ENCODE measurements at places on chromosomes 3 and 15.

GRCh38 chr15:62625429-62626033, 417.0 kb upstream of the TPM1 start:
- DNase-seq: no peak

DNA sequence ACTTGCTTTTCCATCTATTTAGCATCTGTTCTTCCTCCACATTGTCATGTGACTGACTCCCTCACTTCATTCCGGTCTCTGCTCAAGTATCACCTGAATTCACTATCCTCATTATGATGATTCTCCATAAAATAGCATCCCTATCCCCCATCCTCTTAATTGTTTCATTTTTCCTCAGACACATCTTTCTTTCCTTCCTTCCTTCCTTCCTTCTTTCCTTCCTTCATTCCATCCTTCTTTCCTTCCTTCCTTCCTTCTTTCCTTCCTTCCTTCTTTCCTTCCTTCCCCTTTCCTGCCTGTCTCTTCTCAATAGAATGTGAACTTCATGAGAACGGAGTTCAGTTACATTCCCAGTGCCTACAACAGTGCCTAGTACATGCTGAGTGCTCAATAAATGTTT, 32.6 kb upstream of the MTHFS start:
- DNase-seq: no peak

GRCh38 chr3:45507820-45508317, 86.7 kb upstream of the LIMD1 start:
- DNase-seq: no peak

GRCh38 chr3:146493761-146494160, 24.4 kb upstream of the PLSCR2 start:
- no peak for DNase-seq

GRCh38 chr3:127640042-127640355, 11.0 kb downstream of the PODXL2 start:
- no peak for DNase-seq

DNA sequence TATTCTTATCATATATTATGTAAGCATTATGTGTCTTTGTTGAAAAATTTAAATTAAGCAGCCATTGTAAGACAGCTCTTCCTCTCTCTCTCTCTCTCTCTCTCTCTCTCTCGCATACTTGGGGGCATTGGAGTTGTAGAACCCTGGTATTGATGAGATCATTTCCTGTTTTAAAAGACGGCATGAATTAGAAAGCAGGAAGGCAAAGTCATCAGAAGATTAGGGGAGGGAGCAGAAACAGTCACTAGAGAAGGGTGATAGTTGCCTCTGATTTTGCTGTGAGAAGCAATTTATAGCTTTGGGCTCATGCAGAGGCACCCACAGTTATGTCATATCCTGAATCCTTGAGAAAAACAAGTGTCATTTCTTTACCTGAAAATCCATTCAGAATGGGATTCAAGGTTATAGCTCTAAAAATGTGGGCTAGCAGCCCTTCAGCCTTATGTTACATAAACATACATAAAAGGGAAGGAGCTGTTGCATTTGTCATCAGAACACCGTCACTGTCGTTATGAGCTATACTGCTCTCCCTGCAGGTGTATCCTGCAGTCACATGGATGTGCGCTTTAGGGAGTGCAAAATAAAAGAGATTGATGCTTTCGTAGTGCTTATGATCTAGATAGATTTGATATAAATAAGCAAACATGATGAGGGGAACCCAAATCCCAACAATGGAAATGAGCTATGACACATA, 213.8 kb downstream of the NR1D2 start:
- DNase-seq: no peak

DNA sequence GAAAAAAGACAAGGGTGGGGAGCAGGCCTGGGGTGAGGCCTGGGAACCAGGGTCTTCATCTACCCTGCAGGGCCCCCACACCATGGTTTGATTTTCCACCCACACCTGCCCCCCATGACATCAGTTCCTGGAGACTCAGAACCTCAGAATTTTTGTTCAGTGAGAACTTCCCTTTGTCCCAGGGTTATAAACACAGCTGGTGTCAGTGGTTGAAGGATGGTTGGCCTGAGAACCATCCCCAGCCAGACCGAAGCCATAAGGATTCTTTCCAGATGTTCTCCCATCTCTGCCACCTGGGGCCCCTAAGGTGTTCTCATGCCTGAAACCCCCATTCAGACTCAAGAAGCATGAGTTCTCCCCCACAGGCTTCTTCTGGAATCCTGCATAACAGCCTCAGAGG, 16.6 kb downstream of the CCDC33 start:
- DNase-seq: no peak

DNA sequence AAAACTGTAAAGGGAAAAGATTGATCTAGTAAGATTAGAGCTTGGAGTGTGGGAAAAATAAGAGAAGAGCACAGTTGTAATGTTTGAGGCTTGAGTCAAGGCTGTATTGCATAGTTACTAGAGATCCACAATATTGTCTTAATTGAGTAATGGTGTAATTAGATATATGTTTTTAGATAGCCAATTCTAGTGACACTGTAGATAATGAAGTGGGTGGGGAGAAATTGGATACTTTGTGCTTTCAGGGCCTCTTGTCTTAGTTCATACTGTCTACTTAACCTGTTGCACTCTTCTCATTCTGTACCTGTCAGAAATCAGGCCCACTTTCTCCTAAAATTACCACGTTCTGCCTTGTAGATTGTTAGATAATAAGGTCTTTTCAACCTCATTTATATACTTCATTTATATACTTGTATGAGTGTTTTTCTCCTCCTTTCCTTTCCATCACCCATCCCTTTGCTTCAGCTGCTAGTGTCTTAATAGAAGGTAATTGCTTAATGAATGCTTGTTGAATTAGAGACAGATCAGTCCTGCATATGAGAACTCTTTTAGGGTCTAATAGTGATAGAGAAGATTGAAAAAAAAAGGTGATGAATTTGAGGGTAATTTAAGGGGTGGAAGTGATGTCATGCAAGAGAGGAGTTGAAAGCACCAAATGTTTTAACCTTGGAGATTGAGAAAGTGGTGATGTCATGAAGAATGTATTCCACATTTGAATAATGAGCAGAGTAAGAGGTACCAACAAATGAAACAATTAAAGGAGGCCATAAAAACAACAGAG, 32.0 kb downstream of the PIK3CA start:
- no peak for DNase-seq

DNA sequence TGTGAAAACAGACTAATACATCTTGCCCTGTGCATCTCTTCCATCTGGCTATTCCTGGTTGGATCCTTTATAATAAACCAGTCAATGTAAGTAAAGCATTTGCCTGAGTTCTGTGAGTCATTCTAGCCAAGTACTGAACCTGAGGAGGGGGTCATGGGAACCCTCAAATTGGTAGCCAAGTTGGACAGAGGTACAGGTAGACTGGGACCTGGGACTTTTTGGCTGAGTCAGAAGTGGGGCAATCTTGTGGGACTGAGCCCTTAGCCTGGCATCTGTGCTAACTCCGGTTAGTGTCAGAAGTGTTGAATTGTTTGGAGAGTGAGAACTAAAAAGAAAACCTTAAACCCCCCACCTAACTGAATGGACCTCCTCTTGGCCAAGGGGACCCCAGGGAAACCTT, 21.0 kb upstream of the LIMD1 start:
- DNase-seq: no peak

DNA sequence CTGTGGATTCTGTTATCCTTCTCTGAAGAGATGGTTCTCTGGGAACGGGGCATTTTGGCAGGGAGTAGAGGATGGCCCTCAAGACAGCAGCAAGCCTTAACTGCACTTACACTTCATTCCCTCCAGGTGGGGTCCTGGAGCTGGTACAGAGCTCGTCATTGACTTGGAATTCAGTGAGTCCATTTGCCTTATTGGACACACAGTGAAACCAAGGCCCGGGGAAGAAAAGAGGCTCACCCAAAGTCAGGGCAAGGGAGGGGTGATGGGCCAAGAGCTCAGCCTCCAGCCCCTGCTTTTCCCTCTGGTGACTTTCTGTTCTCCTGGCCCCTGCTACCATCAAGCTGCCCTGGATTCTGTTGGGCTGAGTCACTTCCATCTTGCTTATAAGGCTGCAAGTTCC, 125.6 kb downstream of the ETFA start:
- DNase-seq: no peak

GRCh38 chr3:133509488-133509887, 64.0 kb upstream of the CDV3 start:
- no peak for DNase-seq

GRCh38 chr3:187646906-187647660, 23.1 kb downstream of the SST start:
- no peak for DNase-seq

DNA sequence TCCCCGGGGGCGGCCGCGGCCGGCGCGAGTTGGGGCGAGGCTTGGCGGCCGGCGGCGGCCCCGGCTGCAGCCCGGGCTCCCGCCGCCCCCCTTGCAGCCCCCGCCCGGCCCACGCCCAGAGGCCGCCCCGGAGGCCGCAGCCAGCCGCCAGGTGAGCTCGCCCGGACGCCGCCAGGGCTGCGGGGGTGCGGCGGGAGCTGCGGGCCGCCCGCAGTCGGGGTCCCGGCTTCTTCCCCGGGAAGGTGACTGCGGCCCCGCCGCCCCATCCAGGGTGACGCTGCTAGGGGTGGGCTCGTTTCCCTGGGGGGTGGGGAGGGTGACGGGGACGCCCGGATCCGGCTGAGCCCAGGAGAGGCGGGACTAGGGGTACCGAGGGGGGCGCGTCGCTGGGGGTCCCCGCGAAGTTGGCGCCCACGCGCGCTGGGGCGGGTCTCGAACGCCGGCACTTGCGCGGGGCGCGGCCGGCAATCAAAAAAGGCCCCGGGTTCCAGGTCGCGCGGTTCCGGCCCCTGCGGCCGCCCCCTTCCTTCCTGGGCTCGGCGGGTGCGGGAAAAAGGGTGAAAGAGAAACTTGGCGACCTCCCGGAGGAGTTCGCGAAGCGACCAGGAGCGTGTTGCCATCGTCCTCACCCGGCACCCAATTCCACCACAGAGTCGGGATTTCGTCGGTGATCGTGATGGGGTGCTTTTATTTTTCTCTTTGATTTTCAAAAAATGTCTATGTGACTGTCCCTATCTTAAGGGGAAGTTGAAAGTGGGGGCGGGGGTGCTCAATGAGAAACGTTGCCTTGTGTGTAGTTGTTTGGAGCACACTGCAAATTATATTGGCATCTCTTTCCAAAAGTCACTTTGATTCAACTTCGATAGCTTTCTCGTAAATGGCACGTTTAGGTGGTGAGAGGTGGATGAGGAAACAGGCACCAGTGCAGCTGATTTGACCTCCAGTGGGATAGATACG, 619 bp downstream of the ATXN7 start:
- DNase-seq: no peak

DNA sequence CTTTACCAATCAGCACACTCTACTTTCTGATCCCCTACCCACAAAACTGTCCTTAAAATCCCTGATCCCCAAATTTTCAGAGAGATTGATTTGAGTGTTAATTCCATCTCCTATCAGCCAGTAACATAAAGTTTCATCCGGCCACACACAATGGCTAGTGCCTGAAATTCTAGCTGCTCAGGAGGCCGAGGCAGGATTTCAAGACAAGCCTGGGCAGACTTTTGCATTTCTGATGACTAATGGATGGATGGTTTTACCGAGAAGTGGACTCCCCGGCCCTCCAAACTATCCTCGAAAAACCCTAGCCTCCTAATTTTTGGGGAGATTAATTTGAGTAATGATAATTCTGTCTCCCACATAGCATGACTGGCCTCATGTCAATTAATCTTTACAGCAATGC, 269.8 kb upstream of the POU1F1 start:
- no peak for DNase-seq

DNA sequence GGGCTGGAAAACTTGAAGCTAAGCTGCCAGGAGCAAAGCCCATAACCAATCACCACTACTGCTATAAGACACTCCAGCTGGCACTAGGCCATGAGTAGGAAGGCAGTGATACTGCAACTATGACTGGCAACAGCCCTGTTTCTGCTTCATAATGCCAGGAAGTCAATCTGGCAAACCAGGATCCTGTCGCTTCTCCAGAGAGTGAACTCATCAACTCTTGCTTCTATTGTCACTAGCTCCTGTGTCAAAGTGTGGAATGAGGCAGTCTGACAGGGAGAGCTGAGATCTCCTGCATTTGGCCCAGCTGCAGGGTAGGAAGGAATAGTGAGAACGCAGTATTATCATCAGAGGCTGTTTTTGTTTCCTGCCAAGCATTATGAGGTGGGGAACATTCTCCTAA, 105.3 kb downstream of the CTNNB1 start:
- no peak for DNase-seq

- no peak for DNase-seq
These were observed 28.0 kb downstream of the TFG start for GRCh38 chr3:100737334-100737733.

DNA sequence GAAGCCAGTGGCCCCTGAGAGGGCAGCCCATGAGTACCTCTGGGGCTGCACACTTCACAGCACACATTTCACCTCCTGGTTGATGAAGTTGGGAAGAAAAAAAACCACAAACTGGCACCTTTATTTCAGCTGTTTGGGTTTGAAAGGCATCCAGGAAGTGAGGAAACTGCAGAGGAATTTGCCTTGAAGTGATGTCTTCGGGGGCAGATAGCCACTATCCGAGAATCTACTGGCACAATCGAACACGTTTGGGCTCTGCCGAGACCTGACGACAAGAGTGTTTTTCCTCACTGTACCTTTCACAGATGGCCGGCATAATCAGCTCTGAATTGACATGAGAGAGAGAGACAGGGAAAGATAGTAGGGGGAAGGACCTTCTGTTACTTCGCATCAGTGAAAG, 59.7 kb downstream of the LRIG1 start:
- no peak for DNase-seq

Data from NCI-H187 treated with DMSO at 0.1 percent for 48 hours (cell line).